ENCODE measurements at places on chromosomes 5 and 9.

- no peak for DNase-seq
Observed at GRCh38 chr5:6542421-6543345, 90.2 kb downstream of the NSUN2 start.

DNA sequence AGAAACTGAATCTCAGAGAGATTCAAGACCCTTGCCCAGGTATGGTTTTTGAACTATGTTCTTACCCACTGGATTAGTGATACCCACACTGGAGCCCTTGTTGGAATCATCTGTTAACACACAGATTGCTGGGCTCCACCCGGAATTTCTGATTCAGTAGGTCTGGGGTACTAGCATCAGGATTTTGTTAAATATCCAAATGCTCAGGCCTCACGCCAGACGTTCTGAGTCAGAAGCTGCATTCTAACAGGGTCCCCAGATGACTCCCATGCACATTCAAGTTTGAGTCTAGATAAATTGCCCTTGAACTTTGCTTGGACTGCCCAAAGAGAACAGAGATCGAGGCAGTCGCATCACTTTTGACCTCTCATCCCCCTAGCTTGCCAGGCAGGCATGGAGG lies 182.0 kb upstream of the WWC1 start:
- DNase-seq: no peak

GRCh38 chr5:33261305-33261704 lies 179.5 kb upstream of the TARS1 start:
- DNase-seq: no peak

DNA sequence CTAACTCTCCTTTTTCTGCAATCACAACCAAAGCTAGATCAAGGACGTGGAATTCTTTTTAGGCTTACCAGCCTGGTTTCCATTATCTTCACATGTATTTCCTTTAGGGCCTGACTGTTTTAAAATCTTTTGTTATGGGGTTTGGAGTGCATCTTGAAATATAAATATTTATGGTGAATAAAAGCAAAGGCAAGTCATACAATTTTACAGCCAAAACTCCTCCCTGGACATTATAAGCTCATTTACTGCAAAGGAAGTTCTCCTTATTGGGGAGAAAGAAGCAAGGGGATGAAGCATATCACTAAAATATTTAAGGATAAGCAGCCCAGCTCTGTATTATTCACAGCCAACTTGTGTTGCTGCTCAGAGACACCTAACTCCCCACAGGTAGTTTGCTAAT lies 132.2 kb upstream of the TARS1 start:
- DNase-seq: no peak

GRCh38 chr5:127563136-127563535 lies 45.7 kb downstream of the PRRC1 start:
- DNase-seq: no peak

GRCh38 chr5:151219789-151220188 lies 4.1 kb downstream of the CCDC69 start:
- no peak for DNase-seq

DNA sequence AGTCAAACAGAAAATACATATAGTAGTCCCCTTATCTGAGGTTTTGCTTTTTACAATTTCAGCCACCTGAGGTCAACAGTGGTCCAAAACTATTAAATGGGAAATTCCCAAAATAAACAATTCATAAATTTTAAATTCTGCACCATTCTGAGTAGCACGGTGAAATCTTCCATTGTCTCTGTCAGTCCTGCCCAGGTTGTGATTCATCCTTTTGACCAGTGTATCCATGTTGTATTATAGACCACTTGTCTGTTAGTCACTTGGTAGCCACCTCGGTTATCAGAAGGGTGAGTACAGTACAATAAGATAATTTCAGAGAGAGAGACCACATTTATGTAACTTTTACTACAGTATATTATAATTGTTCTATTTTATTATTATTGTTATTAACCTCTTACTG lies 2.8 kb downstream of the CCDC152 start:
- DNase-seq: no peak

- no peak for DNase-seq
Observed at GRCh38 chr5:83972236-83972635, 251.6 kb upstream of the HAPLN1 start.

DNA sequence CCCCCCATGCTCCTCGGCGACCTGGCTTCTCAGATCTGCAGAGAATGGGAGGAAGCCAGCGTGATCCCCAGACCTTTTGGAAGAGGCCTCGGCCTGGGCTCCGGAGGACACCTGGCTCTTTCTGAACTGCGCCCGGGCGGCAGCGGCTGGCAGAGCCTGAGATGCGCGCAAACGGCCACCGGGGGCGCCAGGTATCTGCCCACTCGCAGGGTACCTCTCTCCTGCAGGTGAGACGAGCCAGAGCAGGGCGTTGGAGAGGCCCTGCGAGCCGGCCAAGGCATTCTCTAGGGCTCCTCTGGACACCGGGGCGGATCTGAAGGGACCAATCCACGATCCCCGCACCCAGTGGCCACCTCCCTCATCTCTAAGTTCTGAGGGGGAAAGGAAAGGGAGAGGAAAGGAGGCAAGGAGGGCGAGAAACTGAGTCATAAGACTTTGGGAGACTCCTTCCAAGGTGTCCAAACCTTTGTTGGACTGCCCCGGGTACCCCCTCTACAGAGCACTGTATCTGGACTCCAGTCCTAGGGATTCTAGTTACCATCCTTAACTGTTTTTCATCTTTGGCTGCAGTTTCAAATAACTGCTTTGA lies 55.0 kb upstream of the SLC46A2 start:
- DNase-seq: no peak

- DNase-seq: no peak
Observed at GRCh38 chr9:89822996-89823395, 218.2 kb downstream of the GADD45G start.

DNA sequence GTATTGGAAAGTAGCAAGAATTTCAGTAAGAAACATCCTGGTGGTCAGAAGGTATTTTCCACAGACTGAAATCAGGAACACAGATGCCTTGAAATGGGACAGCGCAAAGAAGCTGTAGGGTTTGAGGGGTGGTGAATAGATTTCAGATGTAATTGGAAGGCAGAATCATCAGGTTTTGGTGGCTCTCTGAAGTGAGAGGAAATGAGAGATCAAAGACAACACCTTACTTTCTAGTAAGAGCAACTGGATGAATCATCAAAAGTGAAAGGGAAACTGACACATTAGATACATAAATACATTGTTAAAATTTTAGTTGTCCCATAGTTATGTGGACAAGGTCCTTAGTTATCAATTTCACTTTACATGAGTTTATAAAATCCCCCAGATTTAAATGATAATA lies 188.2 kb upstream of the SLC27A6 start:
- DNase-seq: peak; percentile 8

DNA sequence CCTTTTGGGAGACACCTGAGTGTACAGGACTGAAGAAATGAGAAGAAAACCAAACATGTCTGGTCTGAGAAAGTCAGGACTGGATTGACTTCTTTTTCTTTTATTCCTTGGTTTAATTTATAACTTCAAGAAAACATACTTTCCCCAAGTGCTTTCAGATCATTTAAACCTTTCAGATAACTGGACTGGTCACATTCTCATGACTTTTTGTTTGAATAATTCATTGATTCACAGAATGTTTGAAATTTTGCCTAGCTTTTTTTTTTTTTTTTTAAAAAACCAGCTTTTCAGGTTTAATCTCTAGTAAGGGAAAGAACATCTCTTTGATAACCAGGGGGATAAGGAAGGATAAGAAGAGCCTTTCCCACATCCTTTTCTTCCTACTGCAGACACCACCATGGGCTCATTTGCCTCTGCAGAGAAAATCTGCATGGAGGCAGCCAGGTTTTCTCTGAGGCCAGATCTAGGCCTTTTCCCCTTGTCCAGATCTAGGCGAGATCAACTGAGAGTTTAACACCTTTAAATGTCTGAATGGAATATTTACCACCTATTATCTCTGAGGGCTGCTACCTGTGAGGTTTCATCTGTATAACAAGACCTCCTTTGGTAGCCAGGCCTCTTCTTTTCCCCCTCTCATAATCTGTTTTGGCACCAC lies 45.0 kb upstream of the SLC28A3 start:
- no peak for DNase-seq

DNA sequence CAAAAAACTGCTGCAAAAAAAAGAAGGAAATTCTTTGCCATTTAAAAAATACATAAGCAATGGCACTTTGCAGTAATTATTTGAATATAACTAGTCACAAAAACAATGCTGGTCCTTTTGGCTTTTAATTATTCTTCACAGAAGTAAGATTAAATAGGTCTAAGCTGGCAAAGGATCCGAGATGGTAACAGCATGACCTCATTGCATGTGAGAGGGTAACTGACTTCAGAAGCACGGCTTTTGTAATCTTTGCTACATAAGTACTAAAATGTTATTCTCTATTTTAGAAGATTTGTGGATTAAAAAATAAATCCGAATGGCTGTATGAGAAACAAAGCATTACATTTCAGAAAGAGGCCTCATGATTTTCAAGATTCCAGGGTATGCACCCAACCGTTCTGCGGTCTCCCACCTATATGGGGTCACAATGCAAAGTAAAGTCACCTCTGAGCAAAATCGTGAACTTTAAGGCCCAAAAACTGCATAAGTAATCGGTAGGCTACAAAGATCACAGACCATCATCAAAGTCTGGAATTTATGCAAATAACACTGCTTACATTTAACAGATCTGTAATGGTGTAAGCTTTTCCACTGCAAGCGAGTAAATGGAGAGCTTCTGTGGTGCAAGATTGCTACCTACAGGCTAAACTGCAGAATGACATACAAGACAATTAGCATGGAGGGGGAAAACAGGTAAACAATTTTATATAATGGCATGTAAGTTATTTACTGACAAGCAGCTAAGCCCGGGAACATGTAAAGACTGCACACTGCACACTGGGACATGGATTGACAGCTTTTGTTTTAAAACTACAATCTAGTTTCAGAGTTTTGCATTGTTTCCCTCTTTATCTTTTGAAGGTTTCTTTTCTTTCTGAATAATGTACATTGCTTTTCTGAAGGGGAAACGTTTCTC lies 231.6 kb downstream of the SLF1 start:
- DNase-seq: peak; percentile 50

DNA sequence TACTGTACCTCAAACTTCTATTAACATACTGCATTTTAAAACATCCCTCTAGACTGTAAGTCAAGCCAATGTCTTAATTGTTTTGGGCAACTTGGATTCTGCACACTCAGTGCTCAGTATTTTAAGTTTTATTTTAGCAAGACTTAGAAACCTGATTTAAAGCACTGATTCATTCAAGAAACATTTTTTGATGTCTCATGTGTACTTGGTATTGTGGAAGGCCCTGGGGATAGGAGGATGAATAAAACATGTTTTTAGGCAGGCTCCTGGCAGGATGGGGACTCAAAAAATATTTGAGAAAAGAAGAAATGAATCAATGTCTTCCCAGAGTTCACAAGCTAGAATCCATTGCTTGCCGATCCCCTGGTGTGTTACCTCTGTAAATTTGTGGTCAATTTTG lies 334.0 kb upstream of the PUM3 start:
- no peak for DNase-seq
